ENCODE measurements at places on chromosomes 1 and 21.

- DNase-seq = no peak
Observed at GRCh38 chr1:47529520-47530098, 91.8 kb downstream of the FOXD2 start.

DNA sequence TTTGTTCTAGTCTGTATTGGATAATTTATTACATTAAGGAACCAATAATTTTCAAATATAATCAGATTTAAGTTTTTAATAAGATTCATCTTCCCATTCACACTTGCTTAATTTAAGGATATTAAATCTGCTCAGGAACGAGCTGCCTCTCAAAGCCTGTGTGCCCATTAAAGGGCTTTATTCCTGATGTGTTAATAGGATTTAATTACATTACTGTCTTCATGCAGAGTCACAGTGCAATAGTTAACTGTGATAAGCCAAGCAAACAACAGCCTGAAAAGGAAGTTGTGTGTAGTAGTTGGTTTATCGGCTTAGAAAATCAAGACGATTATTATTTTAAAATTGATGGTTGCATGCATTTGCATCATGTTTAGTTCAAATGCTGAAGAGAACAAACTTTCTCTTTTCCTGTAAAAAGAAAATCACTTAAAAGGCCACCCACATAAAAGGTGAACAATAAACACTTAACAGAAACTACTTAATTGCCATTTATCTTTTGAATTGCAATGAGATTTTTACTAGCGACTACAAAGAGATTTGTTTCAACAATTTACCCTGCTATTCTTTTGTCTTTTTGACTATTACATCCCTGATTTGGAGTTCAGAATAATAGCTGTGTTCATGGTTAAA lies 174.6 kb downstream of the RWDD3 start:
- DNase-seq = no peak

- no peak for DNase-seq
Observed at GRCh38 chr21:27425172-27425571, 458.3 kb upstream of the ADAMTS5 start.

DNA sequence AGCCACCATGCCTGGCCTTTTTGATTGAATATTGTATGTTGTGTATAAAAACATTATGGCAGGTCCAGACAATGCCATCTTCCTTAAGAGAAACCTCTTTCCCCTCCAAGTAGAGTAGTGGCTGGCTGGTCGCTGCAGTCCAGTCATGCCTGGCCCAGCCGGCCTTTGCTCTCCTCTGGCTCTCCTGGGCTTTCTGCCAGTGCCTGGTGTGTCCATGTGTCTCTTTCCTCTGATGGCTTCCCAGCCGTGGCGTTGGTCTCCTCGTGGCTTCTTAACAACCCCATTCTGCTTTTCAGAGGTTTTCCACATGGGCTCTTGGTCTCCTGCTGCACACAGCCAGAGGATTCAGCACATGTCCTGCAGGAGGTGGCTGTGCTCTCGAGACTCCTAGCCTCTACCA lies 58.7 kb downstream of the DIP2A start:
- DNase-seq = no peak

- DNase-seq = no peak
Observed at GRCh38 chr1:29789910-29790247, 553.6 kb downstream of the PTPRU start.

GRCh38 chr1:197577580-197577979 lies 197.7 kb downstream of the DENND1B start:
- no peak for DNase-seq

DNA sequence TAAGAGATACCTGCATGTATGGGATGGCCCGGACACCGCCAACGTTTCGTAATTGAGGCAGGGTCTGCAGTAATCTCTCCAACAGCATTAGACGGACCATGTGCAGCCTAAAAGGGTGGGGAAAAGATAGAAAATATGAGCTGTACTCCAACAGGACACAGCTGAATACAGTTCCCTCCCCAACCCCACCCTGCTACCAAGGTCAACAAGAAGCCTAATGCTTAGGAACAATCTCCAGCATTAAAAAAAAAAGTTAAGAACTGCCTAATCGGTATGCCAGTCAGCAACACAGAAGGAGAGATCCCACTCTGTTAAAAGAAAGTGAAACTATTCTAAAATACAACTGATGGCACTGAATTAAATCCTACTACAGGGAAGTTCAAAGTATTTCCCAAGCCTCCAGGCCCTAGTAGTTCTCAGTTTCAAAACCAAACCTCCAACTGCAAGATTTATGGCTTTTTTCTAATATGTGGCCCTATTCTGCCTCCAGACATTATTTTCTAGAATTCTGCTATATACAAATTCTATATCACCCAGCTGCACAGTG lies 81.0 kb downstream of the UBR4 start:
- DNase-seq = no peak

DNA sequence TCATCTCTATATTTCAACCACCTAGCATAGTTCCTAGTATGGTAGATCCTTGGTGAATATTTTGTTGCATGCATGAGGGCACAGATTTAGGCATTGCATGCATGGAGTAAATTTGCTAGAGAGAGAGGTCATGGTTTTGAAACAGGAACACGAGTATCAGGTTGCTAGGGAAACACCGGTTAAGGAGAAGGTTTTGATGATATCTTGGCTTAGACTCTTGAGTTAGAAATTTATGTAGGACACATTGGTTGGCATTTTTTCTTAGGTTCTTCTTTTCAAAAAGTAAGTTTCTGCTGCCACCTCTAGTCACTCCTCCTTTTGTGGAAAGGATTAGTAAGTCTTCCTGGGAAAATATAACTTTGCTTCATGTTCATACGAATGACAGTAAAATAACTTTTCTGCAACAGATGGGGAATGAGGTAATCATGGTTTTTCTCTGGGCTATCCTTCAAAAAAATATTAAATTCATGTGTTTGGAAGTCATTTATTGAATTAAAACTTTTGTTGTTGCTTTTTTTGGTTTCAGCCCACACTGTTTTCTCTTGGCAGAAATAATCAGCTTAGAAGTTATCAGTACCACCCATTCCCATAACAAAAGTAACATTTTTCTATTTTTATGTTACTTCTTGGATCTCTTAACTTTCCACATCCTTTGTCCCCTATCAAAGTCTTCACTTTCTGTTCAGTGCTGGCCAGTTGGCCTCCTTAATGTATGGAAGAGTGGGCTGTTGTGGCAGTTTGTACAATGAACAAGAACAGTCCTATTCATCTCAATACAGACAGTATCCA lies 97.3 kb downstream of the PLA2G4A start:
- no peak for DNase-seq

DNA sequence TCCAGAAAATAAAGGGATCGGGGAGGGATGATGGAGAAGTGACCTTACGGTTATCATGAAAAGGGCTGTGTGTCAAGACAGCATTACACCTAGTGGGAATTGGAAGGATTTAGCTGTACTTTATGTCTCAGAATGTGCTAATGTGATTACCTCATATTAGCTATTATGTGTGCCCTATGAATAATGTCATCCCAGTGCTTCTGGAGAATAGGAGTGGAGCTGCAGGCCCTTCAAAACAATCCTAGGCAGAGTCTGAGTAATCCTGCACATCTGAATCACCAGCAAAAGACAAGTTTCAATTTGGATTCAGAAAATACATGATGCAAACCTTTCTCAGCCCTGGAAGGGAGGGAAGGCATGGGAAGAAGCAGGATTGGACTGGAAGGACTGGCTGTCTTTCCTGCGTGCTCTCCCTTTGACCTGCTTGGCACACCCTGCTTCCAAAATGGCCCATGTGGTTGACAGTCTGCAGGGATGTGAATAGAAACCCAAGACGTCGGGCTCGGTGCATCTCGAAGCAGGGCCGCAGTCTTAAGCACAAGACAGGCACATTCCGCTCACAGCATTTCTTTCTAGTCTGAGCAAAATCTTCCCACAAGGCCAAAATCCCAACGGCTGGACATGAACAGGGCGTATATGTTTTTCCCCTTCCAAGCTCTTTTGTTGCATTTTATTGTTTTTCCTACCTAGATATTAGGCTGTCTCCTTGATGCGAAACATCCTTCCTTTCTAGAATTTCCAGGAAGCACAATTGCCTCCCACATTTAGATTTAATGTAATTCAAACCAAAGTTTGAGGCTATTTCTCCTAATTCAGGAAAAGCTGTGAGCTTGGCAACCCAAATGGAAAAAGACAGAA lies 54.3 kb upstream of the TARBP1 start:
- no peak for DNase-seq

DNA sequence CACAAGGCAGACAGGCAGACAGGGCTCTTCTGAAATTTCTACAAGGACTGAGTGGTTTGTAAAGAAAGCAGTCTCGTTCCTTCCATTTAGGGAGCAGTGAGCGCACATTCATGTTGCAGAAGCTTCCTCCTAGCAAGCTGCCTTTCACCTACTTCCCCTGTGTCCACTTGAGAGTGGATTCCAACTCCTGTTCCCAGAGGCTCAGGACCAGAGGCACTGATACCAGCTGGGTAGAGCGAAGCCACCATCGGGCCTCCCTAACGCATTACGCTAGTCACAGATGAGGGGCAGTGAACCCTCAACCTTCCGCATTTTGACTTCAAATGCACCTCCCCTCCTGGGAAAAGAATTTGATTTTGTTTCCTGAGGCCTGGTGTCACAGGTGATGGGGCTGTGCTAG lies 215.8 kb downstream of the SIPA1L2 start:
- no peak for DNase-seq

Data from activated effector memory CD4-positive, alpha-beta T cell treated with Interleukin-2 at 50 U/mL for 16 hours (primary cell).